ENCODE measurements at places on chromosomes 7 and 10.
A peak's percentile ranks its signal among the peaks of the same experiment; 100 is the strongest.

DNA sequence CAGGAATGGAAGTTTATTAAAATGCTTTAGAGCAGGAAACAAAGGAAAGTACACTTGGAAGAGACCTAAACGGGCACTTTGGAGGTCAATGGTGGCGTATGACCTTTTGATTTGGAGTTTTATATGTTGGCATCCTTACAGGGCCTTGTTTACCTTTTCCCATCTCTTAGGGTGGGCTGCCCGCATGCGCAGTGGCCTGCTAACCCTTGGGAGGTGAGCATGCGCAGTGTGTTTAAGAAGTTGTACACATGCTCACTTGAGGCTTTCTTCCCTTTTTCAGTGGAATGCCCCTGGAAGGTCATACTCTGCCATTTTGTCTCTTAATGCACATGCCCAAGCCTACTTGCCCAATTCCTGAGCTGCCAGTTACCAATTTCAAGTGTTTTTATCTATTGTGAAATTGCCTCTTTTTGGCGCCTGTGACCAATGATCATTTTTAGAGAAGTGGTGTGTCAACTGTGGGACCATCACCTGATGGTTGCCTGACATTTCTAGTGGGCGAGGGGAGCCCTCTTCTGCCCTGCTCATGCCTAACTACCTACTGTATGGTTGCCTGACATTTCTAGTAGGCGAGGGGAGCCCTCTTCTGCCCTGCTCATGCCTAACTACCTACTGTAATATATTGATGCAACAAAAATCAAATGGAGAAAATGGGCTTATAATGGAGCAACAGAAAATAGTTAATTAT lies 138.0 kb downstream of the PPP1R9A start:
- no peak for DNase-seq

DNA sequence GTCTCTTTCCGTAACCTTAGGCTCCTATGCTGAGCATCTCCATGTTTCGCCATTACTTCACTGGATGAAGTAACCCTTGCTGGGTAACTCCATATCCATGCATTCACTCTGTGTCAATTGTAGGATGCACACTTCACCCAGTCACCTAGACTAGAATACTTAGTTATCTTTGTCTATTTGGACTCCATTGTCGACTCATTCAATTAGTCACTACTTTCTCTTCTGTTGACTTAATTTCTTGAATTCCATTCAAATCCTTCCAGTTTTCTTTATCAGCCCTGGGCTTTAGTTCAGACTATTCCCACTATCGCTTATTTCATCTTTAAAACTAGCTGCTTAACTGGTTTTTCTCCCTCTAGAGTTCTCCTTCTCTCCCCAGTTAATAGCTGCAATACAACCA lies 111.3 kb upstream of the TNS3 start:
- DNase-seq: no peak

DNA sequence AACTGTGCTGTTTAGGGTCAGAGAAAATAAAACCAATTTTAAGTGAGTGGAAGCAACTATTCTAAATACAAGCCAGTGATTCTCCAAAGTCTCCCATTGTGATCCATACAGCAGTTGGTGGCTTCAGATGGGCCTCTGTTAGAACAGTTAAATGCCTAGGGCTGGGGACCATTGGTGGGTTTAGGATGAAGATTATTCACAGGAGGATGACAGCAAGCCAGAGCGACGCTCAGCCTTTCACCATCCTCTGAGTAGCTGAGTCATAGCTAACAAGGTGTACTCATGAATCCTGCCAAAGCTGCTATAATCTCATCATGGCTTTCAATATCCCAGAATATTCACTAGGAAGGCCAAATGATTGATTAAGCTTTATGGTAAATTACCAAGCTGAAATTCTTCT lies 39.6 kb downstream of the STARD3NL start:
- DNase-seq: no peak

DNA sequence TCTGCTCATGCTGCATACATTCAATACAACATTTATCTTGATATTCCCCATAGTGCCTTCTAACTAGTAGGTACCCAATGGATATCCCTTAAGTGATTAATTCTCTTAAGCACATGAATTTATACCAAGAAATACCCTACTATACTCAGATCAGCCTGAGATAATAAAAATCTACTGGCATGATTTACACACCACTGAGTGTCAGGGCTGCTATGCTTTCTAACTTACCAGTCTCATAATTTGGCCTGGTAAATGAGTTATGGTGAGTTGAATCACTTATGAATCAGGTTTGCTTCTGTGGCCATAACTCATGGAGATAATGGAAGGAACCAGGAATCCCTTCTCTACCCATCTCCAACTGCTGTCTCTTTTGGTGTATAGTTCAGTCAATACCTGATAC lies 122.8 kb downstream of the THSD7A start:
- no peak for DNase-seq

- no peak for DNase-seq
These were observed 234.3 kb upstream of the PHF14 start for GRCh38 chr7:10739401-10739800.

DNA sequence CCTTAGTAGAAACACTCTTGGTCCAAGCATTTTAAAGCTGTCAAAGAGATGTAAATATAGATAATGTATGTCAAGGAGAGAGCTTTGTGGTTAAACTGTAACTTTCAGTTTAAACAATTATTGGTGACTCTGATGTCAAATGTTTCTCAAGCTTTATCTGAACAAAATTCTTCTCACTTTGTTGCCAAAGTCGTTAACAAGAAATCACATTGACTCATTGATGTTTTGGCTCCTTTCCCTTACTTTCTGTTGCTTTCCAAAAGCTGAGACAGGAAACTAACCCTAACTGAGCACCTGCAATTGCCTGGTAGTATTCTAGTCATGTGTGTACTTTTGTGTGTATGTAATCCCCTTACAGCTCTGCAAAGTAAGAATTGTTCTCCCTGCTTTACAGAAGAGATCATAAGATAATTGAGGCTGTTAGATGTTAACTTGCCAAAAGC lies 108.5 kb downstream of the CFTR start:
- no peak for DNase-seq

GRCh38 chr7:7554649-7555575 lies 11.8 kb upstream of the MIOS start:
- DNase-seq: no peak

DNA sequence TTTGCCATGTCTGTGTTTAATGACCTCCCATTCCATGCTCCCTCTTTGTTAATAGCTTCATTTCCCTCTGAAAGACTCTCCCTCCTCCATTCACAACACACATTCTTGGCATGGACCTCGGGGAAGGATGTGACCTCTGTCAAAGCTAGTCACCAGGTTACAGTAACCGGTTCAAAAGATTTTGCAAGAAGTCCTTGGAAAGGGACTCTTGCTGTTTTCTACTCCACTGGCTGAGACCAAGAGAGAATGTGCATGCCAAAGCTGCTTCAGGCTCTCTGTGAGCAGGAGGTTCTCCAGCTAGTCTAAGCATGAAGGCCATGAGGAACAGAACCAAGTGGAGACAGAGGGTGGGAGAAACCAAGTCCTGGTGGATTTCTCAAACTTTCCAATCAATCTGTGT lies 732.6 kb downstream of the CCSER2 start:
- no peak for DNase-seq

- no peak for DNase-seq
These were observed 10.7 kb upstream of the AKR1B1 start for GRCh38 chr7:134469622-134470021.

- no peak for DNase-seq
These were observed 32.5 kb downstream of the ZNF438 start for GRCh38 chr10:30999070-30999712.

DNA sequence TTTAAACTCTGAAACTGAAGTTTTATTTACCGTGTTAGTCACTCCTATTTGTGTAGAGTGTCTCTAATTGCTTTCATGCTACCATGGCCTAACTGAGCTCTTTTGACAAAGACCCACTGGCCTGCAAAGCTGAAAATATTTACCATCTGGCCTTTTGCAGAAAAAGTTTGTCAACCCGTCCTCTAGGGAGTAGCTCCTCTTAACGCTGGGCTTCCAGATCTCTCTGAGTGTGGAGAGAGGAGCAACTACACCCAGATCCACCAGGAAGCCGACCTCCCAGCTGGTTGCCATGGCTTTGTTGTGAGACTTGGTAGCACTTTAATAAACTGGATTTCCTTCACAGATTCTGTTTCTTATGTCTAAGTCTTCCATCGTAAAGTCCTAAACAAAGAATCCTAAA lies 4.2 kb upstream of the C10orf71 start:
- DNase-seq: no peak

GRCh38 chr7:137717811-137718271 lies 128.9 kb downstream of the DGKI start:
- no peak for DNase-seq

GRCh38 chr7:46613551-46613950 lies 692.5 kb upstream of the IGFBP3 start:
- DNase-seq: no peak

- no peak for DNase-seq
These were observed 53.1 kb upstream of the CHST15 start for GRCh38 chr10:124146483-124146882.

DNA sequence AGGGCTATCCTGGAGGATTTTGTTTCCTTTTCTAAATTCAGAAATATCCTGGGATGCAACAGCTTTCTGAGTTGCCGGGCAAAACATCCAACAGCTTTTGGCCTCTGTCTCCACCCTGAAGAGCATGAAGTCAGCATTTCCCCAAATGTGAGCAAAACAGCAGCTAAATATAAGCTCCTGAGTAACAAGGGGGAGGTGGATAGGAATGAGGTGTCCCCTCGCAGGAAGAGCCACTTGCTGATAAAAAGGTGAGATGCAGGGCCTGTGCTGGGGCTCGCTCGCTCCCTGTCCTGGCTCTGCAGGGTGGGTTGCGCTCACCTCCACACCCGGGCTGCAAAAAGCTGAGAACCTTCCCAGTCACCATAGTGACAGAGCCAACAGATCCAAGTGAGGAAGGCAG lies 264.3 kb downstream of the ZEB1 start:
- no peak for DNase-seq

DNA sequence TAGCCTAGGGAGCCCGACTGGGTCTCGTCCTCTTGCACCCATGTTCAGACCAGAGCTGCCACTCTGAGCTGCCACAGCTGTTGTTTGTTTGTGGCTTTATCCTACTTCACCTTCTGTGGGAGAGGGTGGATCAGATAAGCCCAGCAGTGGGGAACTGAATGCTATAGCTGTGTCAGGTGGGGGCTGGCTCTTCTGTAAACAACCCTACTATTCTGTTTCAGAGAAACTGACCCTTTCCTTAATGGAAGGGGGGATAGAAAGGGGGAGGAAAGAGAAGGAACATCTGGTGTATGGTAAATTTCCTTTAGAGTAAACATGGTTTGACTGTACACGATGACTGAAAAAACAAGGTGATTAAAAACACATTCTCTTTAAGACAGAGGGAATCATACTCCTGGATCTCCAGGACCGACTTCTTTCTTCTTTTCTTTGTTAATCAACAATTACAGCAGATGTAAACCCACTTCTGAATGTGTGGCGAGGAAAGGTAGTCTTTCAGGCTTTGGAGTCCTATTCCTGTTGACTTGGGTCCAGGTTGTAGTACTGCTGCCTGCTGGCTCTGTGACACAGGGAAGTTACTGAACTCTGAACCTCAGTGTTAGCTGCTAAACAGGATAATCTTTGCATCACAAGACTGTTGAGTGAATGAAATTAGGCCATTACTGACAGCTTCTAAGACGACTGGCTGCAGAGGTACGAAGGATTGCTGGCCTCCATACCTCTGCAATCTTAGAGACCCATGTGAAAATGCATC lies 6.0 kb downstream of the PRXL2A start:
- no peak for DNase-seq

DNA sequence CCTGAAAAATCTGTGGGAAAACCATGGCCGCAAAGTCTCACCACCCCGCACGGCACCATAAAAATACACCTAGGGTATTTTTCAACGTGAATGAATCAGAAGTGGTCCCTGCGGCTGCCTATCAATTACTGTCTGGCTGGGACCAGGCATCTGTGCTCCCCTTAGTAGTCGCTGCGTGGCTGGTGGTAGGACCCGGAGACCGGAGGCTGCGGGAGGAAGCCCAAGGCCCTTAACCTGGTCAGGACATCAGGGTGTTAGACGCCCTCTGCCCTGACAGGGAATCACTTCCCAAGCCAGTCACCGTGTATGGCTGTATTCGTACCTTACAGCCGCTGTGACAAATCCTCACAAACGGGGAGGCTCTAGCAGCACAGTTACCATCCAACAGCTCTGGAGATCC lies 141.5 kb upstream of the PPP2R2D start:
- DNase-seq: no peak

GRCh38 chr7:78768859-78769258 lies 684.6 kb downstream of the MAGI2 start:
- no peak for DNase-seq

- DNase-seq: no peak
These were observed 54.8 kb downstream of the DYNC2I1 start for GRCh38 chr7:158911145-158911544.

DNA sequence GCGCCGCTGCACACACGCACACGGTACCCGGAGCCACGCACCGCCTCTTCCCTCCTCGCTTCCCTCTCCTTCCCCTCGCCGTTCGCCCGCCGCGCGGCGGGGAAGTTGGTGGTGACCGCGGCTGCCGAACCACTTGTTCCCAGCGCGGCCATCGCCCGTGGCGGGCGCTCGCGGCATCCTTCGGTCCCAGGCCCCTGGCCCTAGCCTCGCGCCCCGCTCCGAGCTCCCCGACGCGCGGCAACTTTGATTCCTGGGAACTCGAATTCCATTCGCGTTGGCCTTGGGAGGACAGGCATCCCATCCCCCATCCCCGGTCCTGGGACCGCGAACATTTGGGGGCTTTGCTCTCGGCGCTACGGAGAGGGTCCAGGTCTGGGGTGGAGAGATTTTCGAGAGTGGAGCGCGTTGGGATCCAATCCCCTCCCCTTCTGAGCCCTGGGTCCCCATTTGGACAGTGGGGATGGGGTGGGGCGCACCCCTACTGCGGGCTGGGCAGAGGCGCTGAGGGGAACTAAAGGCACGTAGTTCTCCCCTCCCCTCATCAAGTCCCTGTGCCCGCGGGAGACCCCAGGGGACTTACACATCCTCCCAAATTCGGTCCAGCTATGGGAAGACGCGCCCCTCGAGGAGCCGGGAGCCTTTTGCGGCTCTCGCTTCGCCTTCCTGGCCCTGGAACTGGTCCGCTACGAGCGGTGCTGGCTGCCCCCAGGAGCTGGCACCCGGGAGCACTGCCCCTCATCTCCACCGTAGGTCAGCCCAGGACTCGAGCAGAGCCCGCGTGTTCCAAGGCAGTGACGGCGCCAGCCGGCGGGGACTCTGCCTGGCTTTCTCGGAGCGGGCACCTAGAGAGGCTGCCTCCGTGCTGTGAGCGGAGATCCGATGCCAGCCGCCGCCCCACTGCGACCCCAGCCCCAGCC lies 834 bp downstream of the CDH23 start:
- DNase-seq: peak; percentile 17

DNA sequence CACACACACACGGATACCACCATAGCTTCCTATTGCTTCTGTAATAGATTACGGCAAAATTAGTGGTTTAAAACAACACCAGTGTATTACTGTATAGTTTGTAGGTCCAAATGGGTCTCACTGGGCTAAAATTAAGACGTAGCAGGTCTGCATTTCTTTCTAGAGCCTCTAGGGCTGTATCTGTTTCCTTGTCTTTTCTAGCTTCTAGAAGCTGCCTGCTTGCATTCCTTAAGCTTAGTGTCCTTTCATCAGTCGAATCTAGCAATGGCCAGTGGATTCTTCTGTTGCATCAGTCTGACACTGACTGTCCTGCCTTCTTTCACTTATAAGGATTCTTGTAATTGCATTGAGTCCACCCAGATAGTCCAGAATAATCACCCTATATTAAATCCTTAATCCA lies 882.3 kb downstream of the PCDH15 start:
- no peak for DNase-seq

GRCh38 chr7:146961617-146962016 lies 845.0 kb downstream of the CNTNAP2 start:
- no peak for DNase-seq

GRCh38 chr7:63925262-63925625 lies 73.4 kb upstream of the ZNF722 start:
- DNase-seq: no peak
